ENCODE measurements at places on chromosomes 6 and 20. TPM values are rescaled to one million over a fixed set of nuclear protein-coding genes. Genes with fewer than 3 reads are reported as not detected.
A peak's percentile ranks its signal among the peaks of the same experiment; 100 is the strongest.

- no peak overlapping the region for H3K4me3 ChIP-seq
- H3K27ac ChIP-seq, result no peak overlapping the region
- no peaks in the 10 kb centered on the region for H3K36me3 ChIP-seq
- no peak for DNase-seq
- peaks cover 22% of the 10 kb centered on the region for H3K4me1 ChIP-seq
- no peaks in the 10 kb centered on the region for H3K27me3 ChIP-seq
Observed at GRCh38 chr6:53811082-53811481, 16.3 kb downstream of the LRRC1 start.

GRCh38 chr6:126643352-126643751, 303.4 kb downstream of the CENPW start:
- no peaks in the 10 kb centered on the region for H3K27me3 ChIP-seq
- H3K4me1 ChIP-seq, result peaks cover 6% of the 10 kb centered on the region
- H3K27ac ChIP-seq, result no peak overlapping the region
- no peak for DNase-seq

The PARD6B gene
- 31.0 TPM for total RNA-seq

The MUC22 gene
- total RNA-seq, result not detected

GRCh38 chr6:44049989-44050871, 77.0 kb downstream of the MRPL14 start:
- no peaks in the 10 kb centered on the region for H3K27me3 ChIP-seq
- peaks cover 13% of the 10 kb centered on the region for H3K4me1 ChIP-seq
- H3K36me3 ChIP-seq, result no peaks in the 10 kb centered on the region
- H3K27ac ChIP-seq, result no peak overlapping the region
- DNase-seq, result no peak

The SLC22A3 gene
- 0.06 TPM for total RNA-seq

DNA sequence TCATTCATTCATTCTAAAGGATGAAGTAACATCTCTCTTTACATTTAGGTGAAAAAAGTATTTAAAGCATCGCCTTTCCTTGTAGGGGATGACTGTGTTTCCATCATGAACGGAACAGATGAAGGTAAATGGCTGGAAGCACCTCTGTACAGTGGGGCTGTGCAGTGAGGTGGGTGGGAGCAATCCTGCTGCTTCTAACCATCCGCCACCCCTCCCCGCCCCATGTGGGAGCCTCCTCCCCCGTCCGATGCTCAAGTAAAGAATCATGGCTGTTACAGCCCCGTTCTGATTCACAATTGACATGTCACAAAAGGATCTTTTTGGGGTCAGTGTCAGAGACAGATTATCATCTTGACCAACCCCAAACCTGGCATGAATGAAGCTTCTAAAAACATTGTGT, 19.3 kb downstream of the ENTPD6 start:
- H3K36me3 ChIP-seq, result no peaks in the 10 kb centered on the region
- peaks cover 3% of the 10 kb centered on the region for H3K4me1 ChIP-seq
- H3K27ac ChIP-seq, result no peak overlapping the region
- H3K4me3 ChIP-seq, result no peak overlapping the region
- no peak for DNase-seq

GRCh38 chr6:97450087-97450486, 167.1 kb upstream of the MMS22L start:
- no peaks in the 10 kb centered on the region for H3K4me1 ChIP-seq
- DNase-seq, result no peak
- H3K27ac ChIP-seq, result no peak overlapping the region
- no peak overlapping the region for H3K4me3 ChIP-seq

The SLC22A2 gene
- not detected for total RNA-seq

GRCh38 chr20:17874271-17875105, 94.1 kb downstream of the SNX5 start:
- peaks cover 12% of the 10 kb centered on the region for H3K4me1 ChIP-seq
- H3K4me3 ChIP-seq, result no peak overlapping the region
- no peak overlapping the region for H3K27ac ChIP-seq
- H3K36me3 ChIP-seq, result no peaks in the 10 kb centered on the region
- no peaks in the 10 kb centered on the region for H3K27me3 ChIP-seq
- no peak for DNase-seq

GRCh38 chr20:44089987-44090674, 96.9 kb downstream of the JPH2 start:
- no peaks in the 10 kb centered on the region for H3K27me3 ChIP-seq
- no peak for DNase-seq
- H3K27ac ChIP-seq, result no peak overlapping the region
- H3K4me1 ChIP-seq, result no peaks in the 10 kb centered on the region

- peaks cover 19% of the 10 kb centered on the region for H3K4me1 ChIP-seq
- H3K36me3 ChIP-seq, result no peaks in the 10 kb centered on the region
- no peak for DNase-seq
- H3K27me3 ChIP-seq, result no peaks in the 10 kb centered on the region
- no peak overlapping the region for H3K4me3 ChIP-seq
Observed at GRCh38 chr6:42190554-42191183, 4.1 kb downstream of the GUCA1B start.

The DLL1 gene
- 35.9 TPM for total RNA-seq

- no peaks in the 10 kb centered on the region for H3K36me3 ChIP-seq
- H3K27ac ChIP-seq, result no peak overlapping the region
- no peak for DNase-seq
Observed at GRCh38 chr6:16669227-16669626, 92.0 kb downstream of the ATXN1 start.

- H3K36me3 ChIP-seq, result no peaks in the 10 kb centered on the region
- H3K4me3 ChIP-seq, result no peak overlapping the region
Observed at GRCh38 chr6:53432318-53433161, 83.8 kb upstream of the ELOVL5 start.

DNA sequence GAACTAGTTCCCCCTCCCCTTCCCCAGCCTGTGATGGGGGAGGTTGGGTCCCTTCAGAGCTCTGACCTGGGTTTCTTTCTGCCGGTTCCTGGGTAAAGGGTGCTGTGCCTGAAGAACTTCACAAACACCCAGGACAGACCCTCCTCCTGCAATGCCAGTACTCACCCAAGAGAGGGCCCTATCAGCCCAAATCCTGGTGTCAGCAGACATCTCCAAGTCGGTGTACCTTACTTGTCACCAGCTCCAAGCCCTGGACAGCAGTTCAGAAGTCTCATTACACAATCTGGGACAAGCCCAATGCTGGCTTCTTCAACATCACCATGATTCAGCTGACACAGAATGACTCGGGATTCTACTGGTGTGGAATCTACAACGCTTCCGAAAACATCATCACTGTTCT, 467 bp downstream of the TREML4 start:
- no peak overlapping the region for H3K4me3 ChIP-seq
- no peak overlapping the region for H3K27ac ChIP-seq
- H3K36me3 ChIP-seq, result no peaks in the 10 kb centered on the region
- DNase-seq, result peak; percentile 34
- no peaks in the 10 kb centered on the region for H3K27me3 ChIP-seq

DNA sequence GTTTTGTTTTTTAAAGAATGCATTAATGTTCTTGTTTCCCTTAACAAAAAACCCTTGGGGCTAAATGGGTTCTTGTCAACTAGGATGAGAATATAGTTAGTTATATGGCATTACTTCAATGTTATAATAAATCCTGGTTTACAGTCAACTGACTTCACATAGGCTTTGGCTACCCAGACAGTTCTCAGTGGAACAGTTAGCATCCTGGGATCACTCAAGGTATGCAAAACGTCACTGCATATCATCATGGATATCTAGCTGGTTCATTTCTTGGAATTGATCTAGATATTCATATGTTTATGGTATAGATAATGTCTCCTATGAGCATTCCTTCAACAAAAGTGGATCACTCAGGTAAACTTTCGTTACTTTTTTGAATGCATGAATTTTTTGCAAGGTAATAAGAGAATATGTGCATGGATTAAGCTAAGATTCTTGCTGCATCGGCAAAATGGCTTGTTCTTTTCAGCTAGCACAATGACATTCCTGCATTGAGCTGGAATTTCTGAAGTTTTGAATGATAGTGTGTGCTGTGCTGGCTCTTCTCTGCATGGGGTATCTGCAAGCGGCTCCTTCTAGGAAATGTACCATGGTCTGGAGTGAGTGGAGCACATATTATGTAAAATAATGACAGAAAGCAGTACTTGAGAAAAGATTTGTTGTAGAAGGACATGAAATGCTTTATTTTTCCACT, 138.9 kb downstream of the ADGRG6 start:
- H3K4me3 ChIP-seq, result no peak overlapping the region
- H3K4me1 ChIP-seq, result peaks cover 5% of the 10 kb centered on the region
- H3K27me3 ChIP-seq, result no peaks in the 10 kb centered on the region
- DNase-seq, result peak; percentile 24
- H3K36me3 ChIP-seq, result no peaks in the 10 kb centered on the region

Data from neural progenitor cell (in vitro differentiated cells).